ENCODE measurements at places on chromosomes 6 and 20.

DNA sequence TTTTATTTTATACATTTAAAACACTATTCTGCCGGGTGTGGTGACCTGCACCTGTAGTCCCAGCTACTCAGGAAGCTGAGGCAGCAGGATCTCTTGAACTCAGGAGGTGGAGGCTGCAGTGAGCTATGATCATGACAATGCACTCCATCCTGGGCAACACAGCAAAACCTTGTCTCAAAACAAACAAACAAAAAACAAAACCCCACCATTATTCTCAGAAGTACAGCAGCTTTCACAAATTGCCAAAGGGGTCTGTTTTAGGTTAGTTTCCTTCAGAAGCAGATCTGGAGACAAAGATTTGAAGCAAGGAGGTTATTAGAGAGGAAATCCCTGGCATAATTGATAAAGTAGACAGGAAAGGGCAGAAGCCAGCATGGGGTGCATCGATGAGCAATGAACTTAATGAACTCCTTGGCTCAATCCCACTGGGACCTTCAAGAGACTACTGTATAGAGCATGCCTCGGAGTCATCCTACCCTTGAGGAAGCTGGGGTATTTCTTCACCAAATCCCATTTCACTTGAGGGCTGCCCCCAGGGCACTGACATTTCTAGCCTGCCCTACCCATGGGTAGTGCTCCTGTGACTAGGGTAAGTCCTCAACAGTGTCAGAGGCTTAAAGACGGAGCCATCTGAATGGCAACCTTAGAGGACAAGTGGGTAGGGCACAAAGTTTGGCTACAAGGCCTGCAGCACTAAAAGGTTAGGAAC, 43.2 kb upstream of the DDR1 start:
- DNase-seq = no peak

DNA sequence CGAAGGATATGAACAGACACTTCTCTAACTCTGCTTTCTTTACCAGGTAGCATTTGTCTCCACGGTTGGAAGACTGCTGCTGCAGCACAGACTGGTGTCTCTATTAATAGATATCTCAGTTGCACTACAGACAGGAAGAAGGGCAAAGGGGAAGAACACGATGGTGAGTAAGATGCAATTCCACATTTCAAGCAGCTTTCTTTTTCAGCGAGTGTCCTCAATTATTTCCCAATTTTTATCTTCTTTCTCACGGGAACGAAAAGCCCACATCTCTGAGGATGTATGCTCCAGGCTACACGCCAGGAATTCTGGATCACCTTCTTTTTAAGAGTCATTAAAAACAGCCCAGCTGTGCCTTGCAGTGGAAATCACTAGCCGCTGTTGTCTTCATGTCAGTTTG, 311.6 kb upstream of the ECI2 start:
- no peak for DNase-seq

- no peak for DNase-seq
Measured at GRCh38 chr6:44086931-44087574, 40.2 kb downstream of the MRPL14 start.

- no peak for DNase-seq
Measured at GRCh38 chr6:47380251-47380650, 70.5 kb upstream of the TNFRSF21 start.

DNA sequence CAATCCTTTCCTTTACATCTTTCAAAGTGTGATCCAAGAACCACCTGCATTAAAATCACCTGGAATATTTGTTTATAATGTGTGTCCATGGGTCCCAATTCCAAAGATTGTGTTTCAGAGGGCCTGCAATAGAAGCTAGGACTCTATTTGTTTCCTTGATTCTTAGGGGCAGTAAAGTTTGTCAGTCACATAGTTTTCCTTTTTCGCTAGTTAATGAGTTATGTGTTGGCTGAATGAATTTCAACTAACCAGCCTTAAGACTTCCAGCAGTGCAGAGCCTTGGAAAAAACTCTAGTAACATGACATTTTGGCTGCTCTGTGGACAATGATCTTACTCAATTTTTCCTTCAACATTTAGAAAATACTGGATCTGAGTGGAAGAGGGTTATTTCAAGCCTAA, 11.3 kb downstream of the FAM217A start:
- DNase-seq = no peak

GRCh38 chr20:61765081-61765870, 300.4 kb downstream of the TAF4 start:
- DNase-seq = no peak

DNA sequence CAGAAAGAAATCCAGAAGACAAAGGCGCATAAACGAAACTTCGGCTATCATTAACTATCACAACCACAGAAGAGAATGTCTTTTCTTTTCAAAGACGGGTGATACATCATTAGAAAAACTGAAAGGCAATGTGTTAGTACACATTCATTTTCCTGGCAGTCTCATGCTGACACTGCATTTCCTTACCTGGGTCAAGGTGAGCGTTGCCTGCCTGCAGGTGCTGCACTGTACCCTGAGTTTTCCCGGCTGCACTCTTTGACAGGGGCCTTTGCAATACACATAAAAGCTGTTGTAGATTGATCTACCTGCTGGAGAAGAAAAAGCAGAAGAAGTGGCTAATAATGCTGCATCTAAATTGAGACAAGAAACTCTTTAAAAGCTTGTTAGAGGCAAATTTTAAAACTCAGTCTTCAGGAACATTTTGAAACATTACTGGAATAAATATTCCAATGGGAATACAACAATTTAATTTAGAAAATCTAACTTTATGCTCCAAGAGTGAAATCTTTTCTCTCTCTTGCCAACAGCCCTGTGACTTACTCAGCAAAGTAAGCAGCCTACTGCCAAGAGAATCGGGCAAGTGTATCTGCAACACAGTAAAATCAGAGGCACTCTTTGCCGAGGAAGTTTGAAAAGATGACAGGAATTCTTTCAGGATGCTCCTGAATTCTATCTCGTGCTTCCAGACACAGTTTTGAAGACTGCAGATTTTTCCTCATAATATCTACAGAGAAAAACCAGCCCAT, 526.4 kb downstream of the PRKN start:
- DNase-seq = no peak

DNA sequence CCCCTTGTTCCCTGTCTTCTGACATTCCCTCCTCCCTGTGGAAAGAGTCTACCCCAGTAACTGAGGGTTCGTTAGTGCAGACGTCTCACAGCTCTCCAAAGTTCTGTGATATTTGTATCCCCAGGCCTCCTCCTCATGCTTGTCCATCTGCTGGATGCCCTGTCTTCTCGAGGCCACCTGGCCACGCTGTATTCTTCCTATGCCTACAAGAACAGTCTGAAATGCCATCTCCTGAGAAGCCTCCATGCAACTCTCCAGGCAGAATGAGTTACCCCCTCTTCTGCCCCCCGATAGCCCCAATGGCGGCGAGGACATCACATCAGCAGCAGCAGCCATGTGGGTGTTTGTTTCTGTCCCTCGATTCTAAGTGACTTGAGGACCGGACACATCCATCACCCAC, 9.3 kb downstream of the ULBP2 start:
- no peak for DNase-seq

- DNase-seq = no peak
Measured at GRCh38 chr6:8837343-8837742, 402.0 kb upstream of the SLC35B3 start.

GRCh38 chr6:119224095-119224701, 125.4 kb downstream of the MAN1A1 start:
- no peak for DNase-seq

- no peak for DNase-seq
Measured at GRCh38 chr6:24313251-24314141, 44.4 kb downstream of the DCDC2 start.

- DNase-seq = no peak
Measured at GRCh38 chr6:167305796-167306195, 14.7 kb downstream of the UNC93A start.

DNA sequence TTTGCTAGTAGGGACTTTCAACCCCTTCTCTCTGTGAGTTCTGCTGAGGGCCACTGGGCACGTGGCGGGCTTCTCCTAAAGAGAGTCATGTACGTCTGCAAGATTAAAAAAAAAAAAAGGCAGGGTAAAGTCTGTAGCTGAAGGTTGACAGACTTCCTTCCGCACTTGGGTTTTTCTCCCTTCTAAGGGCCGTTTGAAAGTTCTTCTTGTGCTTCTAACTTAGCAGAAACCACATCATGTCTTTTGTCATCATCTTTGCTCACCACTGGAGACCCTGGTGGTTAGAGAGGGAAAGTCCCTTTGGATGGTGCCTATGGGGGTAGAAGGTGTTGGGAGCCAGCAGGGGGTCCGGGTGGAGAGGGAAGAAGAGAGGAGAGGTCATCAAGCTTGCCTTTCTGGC, 31.4 kb downstream of the PRDM1 start:
- peak; percentile 66 for DNase-seq

- DNase-seq = no peak
Measured at GRCh38 chr6:56486681-56487080, 156.0 kb downstream of the DST start.

- DNase-seq = no peak
Measured at GRCh38 chr20:18983796-18984195, 170.2 kb downstream of the SCP2D1 start.

GRCh38 chr20:51354191-51354768, 188.2 kb downstream of the NFATC2 start:
- no peak for DNase-seq

- no peak for DNase-seq
Measured at GRCh38 chr20:56809668-56810067, 180.6 kb downstream of the TFAP2C start.

GRCh38 chr6:69875715-69876114, 9.4 kb downstream of the COL19A1 start:
- no peak for DNase-seq

DNA sequence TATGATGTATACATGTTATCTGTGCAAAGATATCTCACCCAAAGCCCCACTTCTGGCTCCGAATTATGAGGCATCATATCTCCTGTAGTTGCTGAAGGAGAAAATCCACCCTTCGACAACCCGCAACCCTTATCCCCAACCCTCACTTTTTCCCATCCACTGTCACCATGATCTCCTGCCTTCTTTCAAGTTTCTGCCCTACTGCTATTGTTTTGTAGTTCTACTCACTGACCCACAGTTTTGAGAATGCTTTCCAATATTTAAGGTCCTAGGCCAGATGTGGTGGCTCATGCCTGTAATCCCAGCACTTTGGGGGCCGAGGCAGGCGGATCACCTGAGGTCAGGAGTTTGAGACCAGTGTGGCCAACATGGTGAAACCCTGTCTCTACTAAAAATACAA, 22.2 kb downstream of the ADGRF1 start:
- no peak for DNase-seq

DNA sequence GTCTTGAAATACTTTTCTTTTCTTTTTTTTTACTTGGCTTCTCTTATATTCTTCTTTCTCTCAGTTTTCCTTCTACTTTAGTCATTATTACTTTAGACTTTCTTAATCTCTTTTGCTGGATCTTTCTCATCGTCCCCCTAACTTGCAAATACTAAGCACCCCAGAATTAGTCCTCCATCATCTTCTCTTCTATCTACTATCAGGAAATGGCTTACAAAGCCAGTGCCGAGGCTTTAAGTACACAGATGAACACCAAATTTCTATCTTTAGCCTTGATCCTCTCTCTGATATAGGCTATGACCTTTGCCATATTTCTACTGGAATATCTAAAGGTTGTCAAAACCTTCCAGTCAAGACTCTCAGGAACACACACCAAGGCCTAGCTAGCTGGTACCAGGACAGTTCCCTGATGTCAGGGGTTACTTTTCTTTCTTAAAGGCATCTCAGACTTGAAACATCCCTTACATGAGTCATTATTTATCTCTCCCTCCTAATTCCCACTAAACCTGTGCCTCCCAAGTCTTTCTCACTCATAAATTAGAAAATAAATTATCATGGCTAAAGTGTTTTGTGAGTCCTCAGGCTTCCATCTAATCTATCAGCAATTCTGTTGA, 278.6 kb upstream of the TCF21 start:
- no peak for DNase-seq

DNA sequence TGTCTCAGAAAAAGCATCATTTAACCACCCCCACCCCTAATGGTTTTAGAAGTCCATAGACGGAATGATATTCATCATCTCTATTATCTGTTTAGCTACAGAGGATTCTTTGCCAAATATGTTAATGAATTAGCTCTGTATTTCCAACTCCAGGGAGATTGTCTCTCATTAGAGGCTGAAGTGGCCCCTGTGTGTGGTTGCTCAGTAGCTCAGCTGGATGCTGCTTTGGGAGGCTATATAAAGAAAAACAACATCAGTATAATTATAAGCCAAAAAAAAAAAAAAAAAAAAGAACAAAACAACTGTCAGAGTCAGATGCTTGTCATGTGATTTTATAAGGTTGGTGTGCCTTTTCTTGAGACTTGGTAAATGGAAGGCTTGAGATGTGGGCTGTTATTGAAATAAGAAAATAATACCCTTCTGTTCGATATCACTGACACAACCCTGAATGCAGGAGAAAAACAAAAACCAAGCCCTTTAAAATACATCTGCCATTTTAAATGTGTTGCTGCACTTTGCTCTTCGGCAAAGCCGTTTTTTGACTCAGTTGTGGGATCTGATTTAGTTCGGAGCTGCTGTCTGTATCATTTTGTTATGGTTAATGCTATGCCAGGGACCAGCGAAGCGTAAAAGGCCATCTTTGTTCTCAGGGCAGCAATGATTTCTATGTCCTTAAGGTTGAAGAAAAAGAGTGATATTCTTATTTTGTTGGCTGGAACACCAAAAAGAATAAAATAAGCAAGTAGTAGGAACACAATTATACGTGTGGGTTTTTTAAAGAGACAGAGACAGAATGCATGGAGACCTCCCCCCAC, 422.6 kb downstream of the QKI start:
- DNase-seq = no peak

- DNase-seq = no peak
Measured at GRCh38 chr20:39359981-39360620, 398.0 kb downstream of the DHX35 start.

- DNase-seq = no peak
Measured at GRCh38 chr6:69693762-69694161, 103.0 kb downstream of the LMBRD1 start.

DNA sequence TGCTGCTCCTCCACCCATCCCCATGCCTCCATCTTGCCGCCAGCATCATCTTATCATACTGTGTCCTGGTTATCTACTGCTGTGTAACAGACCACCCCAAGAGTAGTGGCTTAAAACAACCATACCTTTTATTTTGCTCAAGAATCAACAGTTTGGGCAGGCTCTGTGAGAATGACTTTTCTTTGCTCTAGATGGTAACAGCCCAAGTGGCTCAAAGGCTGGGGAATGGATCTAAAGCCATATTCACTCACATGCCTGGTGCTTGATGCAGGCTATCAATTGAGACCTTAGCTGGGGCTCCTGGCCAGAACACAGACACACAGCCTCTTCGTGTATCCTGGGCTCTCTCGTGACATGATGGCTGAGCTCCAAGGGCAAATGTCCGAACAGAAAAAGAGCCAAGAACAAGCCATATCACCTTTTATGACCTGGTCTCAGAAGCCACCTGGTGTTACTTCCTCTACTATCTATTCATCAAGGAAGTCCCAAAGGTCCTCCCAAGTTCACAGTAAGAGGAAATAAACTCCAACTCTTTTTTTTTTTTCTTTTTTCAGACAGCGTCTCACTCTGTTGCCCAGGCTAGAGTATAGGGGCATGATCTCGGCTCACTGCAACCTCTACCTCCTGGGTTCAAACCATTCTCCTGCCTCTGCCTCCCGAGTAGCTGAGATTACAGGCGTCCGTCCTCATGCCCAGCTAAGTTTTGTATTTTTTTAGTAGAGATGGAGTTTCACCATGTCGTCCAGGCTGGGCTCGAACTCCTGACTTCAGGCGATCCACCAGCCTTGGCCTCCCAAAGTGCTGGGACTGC, 159.3 kb upstream of the JARID2 start:
- DNase-seq = no peak
